Gastroesophageal sphincter (tissue), 4 donors: ENCODE measurements at places on chromosomes 3 and 15. TPM values are rescaled to one million over a fixed set of nuclear protein-coding genes. Genes with fewer than 3 reads are reported as not detected.

DNA sequence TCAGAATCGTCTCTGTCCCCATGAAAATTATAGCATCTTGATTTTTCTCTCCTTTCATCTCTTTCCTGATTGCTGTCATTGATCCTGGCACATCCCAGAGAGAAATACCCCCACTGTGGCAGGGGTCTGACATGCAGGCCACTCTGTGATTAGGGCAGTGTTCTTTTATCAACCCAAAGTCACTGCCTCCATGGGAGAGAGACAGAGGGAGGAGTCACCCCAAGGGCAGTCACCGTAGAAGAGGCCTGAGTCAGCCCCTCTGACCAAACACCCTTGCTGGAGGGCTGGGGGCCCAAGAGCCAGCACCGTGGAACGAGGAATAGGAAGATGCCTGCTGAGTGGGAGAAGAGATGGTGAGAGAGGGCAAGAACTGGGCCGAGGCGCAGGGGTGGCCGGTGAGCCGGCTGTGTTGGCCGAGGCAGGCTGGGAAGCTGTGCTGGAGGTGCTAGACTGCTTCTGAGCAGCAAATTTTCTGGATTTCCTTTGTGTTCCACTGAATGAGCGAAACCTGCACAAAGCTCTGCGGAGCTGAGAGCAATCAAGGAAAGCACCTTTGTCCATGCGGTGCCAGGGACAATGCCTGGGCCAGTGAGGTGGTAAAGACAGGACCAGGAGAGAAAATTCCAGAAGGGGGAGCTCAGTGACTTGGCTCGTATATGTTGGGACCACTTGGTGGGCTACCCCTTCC, 103.8 kb downstream of the ADCY5 start:
- ATAC-seq: no peak

DNA sequence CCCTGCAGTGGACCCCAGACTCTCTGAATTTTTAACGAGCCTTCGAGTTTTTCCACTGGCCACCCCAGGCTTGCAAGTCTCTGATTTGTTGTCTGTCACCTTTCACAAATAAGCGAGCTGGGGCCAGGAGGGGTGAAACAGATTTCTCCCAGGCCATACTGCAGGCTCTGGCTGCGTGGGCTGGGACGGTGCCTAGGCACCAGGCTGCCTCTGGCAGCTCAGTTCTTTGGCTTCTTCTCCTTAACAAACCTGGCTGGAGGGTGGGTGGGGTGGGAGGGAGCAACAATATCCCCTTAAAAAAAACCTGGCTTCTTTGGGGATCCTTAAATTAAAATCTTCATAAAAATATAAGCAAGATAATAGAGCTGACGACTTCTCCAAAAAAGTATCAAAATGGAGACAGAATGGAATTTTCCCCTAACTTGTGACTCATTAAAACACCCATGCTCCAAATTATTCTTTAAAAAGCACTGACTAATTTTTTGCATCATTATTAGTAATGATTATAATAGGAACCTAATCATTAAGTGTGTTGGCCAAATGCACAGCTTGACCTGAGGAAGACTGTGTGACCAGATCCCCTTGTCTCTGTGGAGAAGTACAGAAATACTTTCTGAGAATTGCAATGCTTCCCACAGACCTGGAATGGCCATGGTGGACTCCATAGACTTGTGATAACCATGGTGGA, 84.1 kb downstream of the SNRK start:
- ATAC-seq: no peak

GRCh38 chr3:45330510-45331295, 57.7 kb upstream of the LARS2 start:
- ATAC-seq: no peak

GRCh38 chr3:126160243-126161210, 19.9 kb downstream of the ALDH1L1 start:
- ATAC-seq: no peak

DNA sequence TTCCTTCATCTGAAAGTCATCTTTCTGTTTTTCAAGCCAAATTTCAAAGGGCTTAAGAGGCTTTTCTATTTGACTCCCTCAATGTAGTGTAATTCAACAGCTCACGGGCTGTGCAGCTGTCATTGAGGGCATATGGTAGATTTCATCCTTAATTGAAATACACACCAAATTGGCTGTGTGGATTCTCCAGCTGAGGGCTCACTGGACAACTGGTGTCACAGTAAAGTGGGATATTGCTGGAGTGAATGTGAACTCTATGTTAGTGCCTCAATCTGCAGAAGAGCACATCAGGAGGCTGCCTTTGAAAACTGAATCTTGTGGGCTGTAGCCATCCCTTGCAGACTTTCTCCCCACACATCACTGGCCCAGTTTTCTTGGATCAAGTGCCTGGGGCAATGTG, 120.1 kb downstream of the GALK2 start:
- no peak for ATAC-seq

Gene CCDC39
- total RNA-seq: not detected

Gene ANKUB1
- not detected for total RNA-seq

Gene ATP8B4
- 9.2 TPM for total RNA-seq

Gene ZDHHC23
- 2.8 TPM for total RNA-seq

Gene SMCO1
- not detected for total RNA-seq
